ENCODE measurements at places on chromosomes 2 and 18. TPM values are rescaled to one million over a fixed set of nuclear protein-coding genes. Genes with fewer than 3 reads are reported as not detected.

Gene RGPD5
- 32.8 TPM for total RNA-seq

Gene CDH20
- total RNA-seq = 2.8 TPM

Gene RIT2
- not detected for total RNA-seq

Gene C2orf15
- total RNA-seq = 0.18 TPM

Gene BCL11A
- total RNA-seq = 0.36 TPM

Gene SMAD2
- 118 TPM for total RNA-seq

Gene ARHGAP25
- total RNA-seq = 3.1 TPM

Gene ATP6V1C2
- not detected for total RNA-seq

Gene SLC23A3
- 1.1 TPM for total RNA-seq

Gene RFTN2
- total RNA-seq = 3.8 TPM

Gene LHCGR
- total RNA-seq = not detected

Gene TSPYL6
- total RNA-seq = not detected

Gene LAMA1
- 0.75 TPM for total RNA-seq

Gene PARD3B
- total RNA-seq = 7.0 TPM

Gene DSG4
- total RNA-seq = not detected

Gene TOGARAM2
- under 0.01 TPM for total RNA-seq

Gene PPP1R1C
- not detected for total RNA-seq

Gene APCDD1
- total RNA-seq = under 0.01 TPM

Gene ELOA2
- total RNA-seq = not detected
